WERI-Rb-1 (cell line): ENCODE measurements at places on chromosomes 5 and 9.

DNA sequence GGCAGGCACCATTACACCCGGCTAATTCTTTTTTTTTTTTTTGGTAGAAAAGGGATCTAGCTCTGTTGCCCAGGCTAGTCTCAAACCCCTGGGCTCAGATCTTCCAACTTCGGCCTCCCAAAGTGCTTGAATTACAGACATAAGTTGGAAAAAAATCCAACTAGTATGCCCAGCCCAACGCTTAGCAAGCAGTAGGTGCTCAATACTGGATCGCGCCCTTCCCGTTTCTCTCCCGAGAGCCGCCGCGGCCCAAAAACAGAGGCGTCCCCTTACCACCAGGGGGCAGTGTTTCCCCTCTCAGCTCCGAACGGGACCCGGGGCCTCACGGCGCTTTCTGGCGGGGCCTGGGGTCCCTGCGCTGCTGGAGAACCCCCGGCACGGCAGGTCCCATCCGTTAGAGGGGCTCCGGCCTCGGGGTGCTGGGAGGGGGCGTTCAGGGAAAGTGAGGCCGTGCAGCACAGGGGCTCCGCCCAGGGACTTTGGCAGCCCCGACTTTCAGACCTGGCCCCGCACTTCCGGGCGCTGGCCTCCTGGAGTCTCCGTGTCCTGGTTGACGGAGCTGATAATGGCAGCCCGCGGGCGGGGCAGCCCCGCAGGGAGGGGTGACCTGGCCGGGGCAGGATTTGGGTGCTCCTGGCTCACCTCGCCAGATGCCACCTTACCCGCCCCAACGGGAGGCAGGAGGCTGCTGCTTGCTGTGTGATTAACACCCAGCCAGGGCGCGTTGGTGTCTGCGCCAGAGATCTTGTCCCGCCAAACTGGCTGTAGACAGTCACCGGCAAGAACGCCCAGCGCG, 15.2 kb downstream of the PTGES start:
- peak; percentile 92 for DNase-seq

GRCh38 chr5:44336708-44337107, 52.5 kb downstream of the FGF10 start:
- DNase-seq = no peak

GRCh38 chr9:134356496-134357470, 30.5 kb downstream of the RXRA start:
- no peak for DNase-seq

- no peak for DNase-seq
Measured at GRCh38 chr9:2493109-2493508, 128.5 kb upstream of the VLDLR start.

DNA sequence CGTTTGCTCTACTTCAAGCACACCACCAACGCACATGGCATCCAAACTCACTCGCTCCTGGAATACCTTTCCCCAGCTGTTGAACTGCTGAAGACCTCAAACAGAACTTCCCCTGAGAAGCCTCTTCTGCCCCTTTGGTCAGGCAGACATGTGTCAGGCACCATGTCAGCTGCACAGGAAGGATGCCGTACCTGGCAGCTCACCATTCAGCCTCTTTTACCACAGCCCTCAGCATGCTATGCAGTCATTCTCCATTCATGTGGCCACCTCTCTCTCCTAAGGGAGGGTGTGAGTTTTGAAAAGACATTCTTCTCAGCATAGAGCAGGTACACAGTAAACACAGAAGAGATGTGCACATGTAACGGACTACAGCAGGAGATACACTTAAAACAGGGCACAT, 14.2 kb downstream of the IL4 start:
- no peak for DNase-seq

DNA sequence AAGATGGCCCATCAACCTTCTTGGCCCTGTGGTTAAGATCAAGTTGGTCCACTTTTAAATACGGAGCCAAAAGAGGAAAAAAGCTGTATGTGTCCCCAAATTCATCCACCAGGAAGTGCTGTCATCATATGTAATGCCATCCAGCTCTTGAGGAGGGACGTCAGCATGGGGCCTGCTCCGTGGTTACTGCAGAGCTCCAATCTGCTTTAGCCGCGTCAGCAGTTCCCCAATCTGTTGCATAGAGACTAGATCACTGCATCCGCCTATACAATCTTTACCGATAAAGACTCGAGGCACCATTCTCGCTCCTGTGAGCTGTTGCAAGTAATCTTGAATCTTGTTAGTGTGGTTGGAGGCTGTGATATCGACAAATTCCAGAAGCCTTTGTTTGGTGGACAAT, 65.7 kb downstream of the GABRA6 start:
- no peak for DNase-seq

GRCh38 chr9:18610956-18611355, 137.0 kb downstream of the ADAMTSL1 start:
- no peak for DNase-seq

DNA sequence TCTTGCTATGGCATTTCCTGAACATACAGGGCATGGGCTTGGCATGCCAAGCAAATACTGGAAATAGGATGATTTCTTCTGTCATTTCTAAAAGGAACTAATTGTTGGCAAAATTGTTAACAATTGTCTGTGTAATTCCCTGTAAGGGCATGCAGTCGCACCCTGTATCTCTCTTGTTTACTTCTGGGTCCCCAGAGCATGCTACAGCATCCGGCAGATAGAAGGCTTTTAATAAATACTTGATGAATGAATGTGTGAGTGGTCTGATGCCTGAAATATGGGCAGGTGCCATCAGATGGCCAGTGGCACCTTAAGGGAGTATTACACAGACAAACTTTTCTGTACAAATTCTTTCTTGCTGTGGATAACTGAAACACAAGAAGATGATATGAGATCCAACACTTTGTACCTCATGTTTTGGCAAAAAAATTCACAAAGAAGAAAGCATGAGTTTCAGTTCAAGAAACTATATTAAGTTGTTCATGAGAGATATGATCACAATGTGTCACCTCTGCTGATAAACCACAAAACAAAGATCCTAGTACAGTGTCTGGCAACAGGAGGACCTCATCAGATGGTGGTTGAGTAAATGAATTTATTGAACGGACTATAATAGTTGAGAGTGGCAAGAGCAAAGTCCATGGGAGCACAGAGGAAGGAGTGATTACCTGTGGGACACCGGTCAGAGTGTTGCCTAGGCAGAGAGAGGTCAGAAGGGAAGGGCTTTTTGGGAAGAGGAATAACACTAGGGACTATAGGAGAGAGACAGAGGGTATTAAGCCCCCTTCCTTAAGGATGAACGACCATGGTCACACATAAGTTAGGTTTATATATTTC, 194.2 kb downstream of the ATP10B start:
- DNase-seq = no peak

GRCh38 chr5:132372127-132372526, 2.6 kb downstream of the SLC22A5 start:
- no peak for DNase-seq

GRCh38 chr5:163456029-163456589, 3.8 kb downstream of the NUDCD2 start:
- no peak for DNase-seq

GRCh38 chr9:116372081-116372673, 218.6 kb downstream of the PAPPA start:
- no peak for DNase-seq

GRCh38 chr9:137632230-137633161, 13.7 kb downstream of the EHMT1 start:
- DNase-seq = no peak

- DNase-seq = no peak
Measured at GRCh38 chr5:15929611-15930263, 249.9 kb downstream of the MARCHF11 start.

DNA sequence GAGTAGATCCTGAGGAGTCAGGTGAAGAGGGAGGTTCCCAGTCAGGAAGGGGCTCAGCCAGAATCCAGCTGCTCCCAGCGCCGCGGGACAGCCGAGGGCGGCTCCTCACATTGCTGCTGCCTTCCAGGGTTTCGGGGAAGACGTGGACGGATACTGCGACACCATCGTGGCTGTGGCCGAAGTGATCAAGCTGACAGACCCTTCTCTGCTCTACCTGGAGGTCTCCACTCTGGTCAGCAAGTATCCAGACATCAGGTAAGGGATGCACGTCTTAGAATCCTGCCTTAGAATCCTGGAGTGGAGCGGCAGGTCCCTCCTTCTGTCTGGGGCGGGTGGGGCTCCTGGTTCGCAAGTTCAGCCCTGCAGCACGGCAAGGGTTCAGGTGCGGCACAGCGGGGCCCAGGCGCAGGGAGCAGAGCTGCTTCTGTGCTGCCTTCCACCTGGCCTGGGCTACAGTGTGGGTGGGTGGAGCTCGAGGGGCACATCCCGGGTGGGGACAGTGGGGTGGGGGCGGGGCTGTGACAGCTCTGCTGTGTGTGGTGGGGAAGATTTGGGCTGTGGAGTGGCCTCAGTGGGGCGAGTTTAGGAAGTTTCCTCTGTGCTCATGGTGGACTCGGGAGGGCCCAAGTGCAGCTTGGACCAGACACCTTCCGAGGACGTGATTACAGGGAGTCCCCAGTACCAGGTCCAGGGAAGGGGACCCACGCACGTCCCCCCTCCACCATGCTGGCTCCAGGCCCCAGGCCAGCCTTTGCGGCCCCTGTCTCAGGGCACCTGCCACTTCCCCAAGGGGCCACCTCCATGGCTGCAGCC, 22.8 kb downstream of the EXOC3 start:
- DNase-seq = peak; percentile 7

DNA sequence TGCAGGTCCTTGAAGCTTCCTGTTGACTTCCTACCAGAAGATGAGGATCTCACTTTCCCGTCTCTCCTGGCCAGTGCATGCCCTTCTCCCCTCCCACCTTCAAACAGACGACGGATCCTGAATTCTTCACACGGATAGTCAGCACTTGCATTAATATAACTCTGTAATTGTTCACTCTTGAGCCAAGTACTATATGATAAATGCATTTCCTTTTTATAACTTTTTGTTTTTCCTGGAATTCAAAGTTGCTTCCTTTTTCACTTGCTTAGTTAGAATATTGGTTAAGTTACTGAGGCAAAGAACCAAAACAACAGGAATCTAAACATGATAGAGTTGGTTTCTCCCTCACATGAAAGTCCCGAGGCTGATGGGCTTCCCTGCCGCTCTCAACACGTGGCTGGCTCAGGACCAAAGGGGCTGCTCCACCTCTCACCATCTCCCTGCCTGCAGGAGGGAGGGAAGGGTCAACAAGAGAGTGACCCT, 20.2 kb upstream of the EGFL7 start:
- no peak for DNase-seq

- no peak for DNase-seq
Measured at GRCh38 chr9:25310961-25311360, 367.3 kb downstream of the TUSC1 start.

GRCh38 chr5:39226100-39226451, 6.7 kb upstream of the FYB1 start:
- DNase-seq = no peak

DNA sequence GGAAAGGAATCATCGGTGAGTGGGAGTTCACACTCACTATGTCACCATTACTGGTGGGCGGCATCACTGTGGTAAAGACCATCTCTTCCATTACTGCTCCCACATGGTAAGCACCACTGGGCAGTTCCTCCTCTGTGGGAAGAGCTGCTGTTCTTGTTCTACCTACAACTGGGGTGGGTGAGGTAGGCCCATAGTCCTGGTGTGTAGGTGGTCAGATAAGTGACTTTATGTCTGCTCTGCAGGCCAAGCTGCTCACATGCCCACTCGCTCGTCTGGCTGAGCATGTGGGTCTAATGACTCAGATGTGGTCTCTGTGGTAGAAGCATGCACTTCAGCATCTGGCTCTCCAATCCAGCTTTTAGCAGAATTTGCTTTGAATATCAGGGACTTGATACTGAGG, 82.9 kb downstream of the TMEM215 start:
- no peak for DNase-seq

DNA sequence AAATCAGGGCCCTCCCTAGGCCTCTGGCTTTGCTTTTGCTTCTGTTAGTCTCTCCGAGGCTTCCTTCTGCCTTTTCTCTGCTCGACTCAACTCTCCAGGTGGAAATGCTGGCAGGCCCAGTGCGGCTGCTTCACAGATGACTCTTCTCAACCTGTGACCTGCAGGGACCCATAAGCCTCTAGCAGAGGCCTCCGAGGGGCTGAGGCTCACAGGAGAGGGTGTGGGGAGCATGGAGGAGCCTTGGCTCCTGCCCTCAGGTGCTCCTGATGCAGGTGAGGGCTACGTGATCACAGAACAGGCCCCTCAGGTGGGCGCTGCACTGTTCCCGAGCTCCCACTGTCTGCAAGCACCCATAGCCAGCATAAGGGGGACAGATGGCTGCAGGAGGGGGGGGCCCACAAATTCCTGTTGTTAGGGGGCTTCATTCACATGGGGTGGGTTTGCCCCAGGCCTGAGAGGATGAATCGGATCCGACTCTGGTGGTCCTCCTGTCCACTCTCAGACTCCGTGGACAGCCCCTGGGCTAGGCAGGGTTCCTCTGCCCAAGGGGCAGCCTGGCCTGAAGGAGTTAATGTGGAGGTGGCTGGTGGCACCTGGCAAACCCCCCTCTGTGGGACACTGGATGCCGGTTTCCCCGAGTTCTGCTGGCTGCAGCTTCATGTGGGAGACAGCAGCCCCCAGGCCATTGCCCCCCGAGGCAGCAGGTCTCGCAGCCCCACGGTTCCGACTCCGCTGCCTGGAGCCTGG, 10.9 kb upstream of the FCN2 start:
- peak; percentile 60 for DNase-seq

GRCh38 chr9:18746631-18747030, 272.7 kb downstream of the ADAMTSL1 start:
- DNase-seq = no peak

- no peak for DNase-seq
Measured at GRCh38 chr5:106241409-106241808, 1429.3 kb downstream of the EFNA5 start.

DNA sequence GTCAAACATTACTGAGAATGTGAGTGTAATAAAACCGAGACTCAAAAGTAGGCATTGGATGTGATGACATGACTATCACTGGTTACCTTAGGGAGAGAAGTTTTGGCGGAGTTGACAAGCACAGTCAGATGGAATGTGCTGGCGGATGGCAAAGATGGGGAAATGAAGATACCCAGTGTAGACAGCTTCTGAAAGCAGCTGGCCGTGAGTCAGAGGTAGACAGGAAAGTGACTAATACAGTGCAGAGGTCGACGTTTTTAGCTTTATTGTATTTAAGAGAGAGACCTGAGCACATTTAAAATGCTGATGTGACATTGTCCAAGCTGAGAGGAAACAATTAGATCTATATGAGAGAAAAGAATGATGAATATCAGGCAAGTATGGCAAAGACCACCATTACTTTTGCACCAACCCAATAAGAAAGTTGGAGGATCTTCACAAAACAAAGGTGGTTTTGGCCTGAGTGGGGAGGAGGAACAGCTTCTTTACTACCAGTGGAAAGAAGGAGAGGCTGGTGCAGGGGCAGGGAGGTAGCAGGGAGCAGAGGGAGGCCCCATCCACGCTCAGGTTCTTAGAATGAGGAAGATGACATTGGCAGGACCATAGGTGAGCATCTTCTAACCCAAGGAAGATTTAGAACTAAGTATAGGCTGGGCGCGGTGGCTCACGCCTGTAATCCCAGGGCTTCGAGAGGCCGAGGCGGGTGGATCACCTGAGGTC, 36.7 kb upstream of the KCNIP1 start:
- no peak for DNase-seq

- no peak for DNase-seq
Measured at GRCh38 chr5:169826618-169827017, 153.7 kb downstream of the INSYN2B start.

DNA sequence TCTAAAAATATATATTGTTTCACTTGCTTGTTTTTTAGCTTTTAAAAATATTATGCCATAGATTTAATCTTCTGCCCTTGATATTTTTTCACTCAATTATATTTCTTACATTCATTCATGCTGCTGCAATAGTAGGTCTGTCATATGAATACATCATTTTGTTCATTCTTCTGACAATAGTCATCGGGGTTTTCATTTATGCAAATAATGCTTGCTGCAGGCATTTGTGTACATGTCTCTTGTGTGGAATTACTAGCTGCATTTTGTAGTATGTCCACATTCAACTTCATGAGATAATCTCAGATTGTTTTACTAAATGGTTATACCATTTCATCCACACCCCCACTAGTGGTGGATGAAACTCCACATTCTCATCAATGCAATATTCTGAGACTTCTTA, 5.3 kb upstream of the PLPP1 start:
- no peak for DNase-seq
